Forelimb muscle (tissue), 1 donor: ENCODE measurements at places on chromosomes 2 and 18.

DNA sequence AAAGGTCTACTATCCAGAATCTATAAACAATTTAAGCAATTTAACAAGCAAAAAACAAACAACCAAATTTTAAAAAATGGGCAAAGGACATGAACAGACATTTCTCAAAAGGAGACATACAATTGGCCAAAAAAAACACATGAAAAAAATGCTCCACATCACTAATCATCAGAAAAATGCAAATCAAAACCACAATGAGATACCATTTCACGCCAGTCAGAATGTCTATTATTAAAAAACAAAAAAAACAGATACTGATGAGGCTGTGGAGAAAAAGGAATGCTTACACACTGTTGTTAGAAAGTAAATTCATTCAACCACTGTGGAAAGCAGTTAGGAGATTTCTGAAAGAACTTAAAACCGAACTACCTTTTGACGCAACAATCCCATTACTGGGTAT, 66.4 kb upstream of the SESTD1 start:
- DNase-seq, result no peak

DNA sequence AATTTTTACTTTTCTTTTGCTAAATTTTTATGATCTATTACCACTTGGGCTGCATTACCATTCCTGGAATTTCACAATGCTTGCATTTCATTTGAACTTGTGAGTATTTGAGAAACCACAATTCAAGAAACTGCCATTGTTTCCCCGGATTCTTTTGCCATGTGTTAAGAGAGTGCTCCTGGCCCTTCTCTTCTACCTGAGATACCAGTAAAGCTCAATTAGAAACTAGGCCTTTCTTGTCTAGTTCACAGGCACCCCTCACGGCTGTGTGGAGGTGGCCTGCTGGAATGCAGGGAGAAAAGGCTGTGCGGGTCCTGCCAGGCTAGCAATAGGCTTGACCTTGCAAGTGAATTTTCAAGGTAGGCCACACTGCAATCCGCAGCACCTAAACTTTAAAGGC, 40.8 kb downstream of the ZEB2 start:
- no peak for DNase-seq

- no peak for DNase-seq
Measured at GRCh38 chr2:30612371-30612770, 165.3 kb downstream of the LCLAT1 start.

DNA sequence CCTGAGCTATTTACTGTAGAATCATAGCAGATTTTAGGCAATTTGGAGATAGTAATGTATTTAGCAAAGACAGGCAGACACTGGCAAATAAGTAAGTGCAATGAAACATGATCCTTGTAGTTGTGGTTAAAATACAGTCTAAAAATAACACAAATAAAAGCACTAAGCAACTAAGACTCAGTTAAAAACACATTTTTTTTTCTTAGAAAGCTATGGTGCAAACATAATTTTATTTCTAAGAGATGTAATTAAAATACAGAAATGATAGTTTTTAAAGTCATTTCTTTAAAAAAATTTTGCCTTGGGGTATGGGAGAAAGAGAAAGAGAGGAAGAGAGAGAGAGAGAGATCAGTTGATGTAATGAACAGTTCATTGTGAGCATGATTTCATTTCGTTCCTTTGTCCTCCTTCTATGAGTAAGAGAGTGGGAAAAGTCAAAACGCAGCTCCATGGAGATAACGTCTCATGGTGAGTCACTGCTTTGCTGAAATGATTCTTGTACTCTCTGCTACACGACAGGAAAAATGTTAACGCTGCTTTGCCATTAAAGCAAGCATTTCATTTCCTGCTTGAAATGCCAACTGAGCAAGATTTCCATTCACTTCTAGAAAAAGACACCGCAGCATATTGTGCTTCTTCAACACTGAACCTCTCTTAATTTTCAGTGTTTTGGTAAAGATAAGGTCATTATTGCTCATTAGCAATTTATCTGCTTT, 61.3 kb upstream of the PGAP1 start:
- DNase-seq, result peak; percentile 64
